ENCODE measurements at places on chromosomes 12 and 14. TPM values are rescaled to one million over a fixed set of nuclear protein-coding genes. Genes with fewer than 3 reads are reported as not detected.

Gene CD69
- not detected for total RNA-seq

Gene PRB3
- not detected for total RNA-seq

Gene GARIN6
- total RNA-seq: not detected

Gene SPIC
- total RNA-seq: not detected

Gene PZP
- total RNA-seq: not detected

Gene CLEC2D
- total RNA-seq: 4.0 TPM

Gene SSPN
- total RNA-seq: 1.5 TPM

Gene PAPLN
- 5.5 TPM for total RNA-seq

Gene WDR89
- 16.2 TPM for total RNA-seq

Gene GAS2L3
- total RNA-seq: 0.64 TPM

Gene CAPZA3
- total RNA-seq: 0.24 TPM

Gene NKX2-1
- total RNA-seq: 0.48 TPM

Gene POTEG
- total RNA-seq: not detected

Gene SERPINA5
- total RNA-seq: not detected

Data from tracheal epithelial cell (primary cell).